ENCODE measurements at places on chromosomes 6 and 20.

- no peak for DNase-seq
Observed at GRCh38 chr20:14481863-14482262, 144.5 kb upstream of the FLRT3 start.

- no peak for DNase-seq
Observed at GRCh38 chr6:153662982-153663381, 376.1 kb upstream of the OPRM1 start.

GRCh38 chr6:63307581-63308246, 12.1 kb downstream of the LGSN start:
- DNase-seq, result no peak

GRCh38 chr6:160343144-160343543, 5.0 kb upstream of the SLC22A3 start:
- no peak for DNase-seq

GRCh38 chr20:22491194-22491505, 93.2 kb downstream of the FOXA2 start:
- DNase-seq, result no peak

- DNase-seq, result no peak
Observed at GRCh38 chr6:123089226-123089625, 93.2 kb downstream of the CLVS2 start.

- no peak for DNase-seq
Observed at GRCh38 chr20:31594002-31594557, 11.0 kb upstream of the ID1 start.

DNA sequence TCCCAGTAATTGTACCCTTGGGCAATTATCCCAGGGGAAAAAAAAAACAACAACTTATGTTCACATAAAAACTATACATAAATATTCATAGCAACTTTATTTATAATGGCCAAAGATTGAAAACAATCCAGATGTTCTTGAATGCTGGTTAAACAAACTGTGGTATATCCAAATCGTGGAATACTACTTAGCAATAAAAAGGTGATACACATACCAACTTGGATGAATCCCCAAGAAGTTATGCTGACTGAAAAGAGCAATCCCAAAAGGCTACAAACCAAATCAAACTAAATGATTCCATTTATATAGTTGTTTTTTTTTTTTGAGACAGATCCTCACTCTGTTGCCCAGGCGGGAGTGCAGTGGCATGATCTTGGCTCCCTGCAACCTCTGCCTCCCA, 129.7 kb downstream of the QRSL1 start:
- no peak for DNase-seq

DNA sequence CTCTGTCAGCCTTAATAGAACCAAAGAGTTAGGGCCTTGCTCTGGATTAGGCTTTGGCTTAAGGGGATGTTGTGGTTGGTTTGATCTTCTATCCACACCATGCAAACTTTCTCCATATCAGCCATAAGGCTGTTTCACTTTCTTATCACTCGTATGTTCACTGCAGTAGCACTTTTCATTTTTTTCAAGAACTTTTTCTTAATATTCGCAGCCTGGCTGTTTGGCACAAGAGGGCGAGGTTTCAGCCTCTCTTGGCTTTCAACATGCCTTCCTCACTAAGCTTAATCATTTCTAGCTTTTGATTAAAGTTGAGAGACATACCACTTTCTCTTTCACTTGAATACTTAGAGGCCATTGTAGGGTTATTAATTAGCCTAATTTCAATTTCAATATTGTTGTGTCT, 193.1 kb downstream of the NRN1 start:
- DNase-seq, result no peak

DNA sequence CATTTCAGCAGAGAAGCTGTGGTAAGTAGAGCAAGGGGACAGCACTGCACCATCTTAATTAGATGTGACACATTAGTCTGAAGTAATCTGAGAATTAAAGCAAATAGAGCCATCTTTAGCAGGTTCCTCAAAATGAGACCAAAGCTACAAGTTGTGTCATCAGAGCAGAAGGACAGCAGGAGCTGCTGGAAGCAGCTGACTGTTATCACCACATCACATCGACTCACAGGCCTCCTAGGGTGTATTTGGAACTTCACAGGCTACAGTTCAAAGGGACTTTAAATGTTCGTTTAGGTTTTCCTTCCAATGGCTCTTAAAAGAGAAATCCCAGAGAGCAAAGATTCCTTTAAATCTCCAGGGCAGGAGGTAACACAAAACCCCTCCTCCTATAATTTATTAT, 69.5 kb downstream of the LCA5 start:
- no peak for DNase-seq

DNA sequence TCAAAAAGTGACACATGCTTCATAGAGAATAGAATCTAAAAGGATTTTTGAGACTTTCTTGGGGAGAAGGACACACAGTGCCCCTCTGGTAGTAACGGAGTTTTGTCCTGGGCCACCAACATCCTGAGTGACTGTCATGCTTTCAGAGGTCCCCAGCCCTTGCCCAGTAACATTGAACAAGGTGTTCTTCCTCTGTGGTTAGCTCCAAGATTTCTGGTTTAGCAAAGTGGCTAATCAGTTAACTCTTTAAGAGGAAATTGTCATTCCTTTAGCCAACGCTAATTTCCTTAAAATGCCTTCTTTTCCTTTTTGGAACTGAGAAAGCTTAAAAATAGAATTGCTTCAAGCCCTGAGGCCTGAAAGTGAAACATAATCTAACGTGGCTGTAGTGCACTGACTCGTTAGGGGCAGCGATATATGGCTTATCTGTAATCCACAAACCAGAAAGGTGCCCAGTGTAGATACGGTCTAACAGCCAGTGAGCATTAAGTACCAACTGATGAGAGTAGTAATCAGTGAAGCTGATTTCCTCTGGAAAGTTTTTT, 7.8 kb downstream of the E2F3 start:
- DNase-seq, result no peak

- DNase-seq, result no peak
Observed at GRCh38 chr6:6734479-6735465, 146.3 kb downstream of the LY86 start.

- DNase-seq, result no peak
Observed at GRCh38 chr20:37714978-37715672, 21.3 kb downstream of the CTNNBL1 start.

- DNase-seq, result no peak
Observed at GRCh38 chr6:99334526-99335127, 14.8 kb downstream of the FAXC start.

GRCh38 chr6:111592726-111593511, 12.8 kb downstream of the TRAF3IP2 start:
- no peak for DNase-seq

- no peak for DNase-seq
Observed at GRCh38 chr6:82160255-82160990, 87.1 kb downstream of the IBTK start.

GRCh38 chr6:5359417-5359816, 98.1 kb downstream of the FARS2 start:
- no peak for DNase-seq

DNA sequence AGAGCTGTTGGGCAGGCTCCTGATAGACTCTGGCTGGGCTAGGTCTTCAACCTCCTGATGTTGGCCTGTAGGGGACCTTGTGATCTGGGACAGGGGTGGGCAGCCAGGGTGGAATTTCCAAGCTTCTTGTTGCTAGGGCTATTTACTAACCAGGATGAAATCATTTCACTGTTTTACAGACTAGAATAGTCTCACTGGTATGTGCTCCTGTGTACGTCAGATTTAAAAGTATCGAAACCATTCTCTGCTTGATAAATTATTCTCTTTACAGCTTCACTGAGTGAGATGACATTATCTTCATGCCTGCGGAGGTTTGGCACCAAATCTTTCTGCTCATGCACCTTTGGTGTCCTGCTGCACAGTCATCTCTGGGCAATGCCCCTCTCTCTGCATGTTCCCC, 10.9 kb downstream of the EDN1 start:
- no peak for DNase-seq

- no peak for DNase-seq
Observed at GRCh38 chr6:161080263-161080970, 88.8 kb downstream of the MAP3K4 start.

GRCh38 chr6:21593927-21594415, 420 bp downstream of the SOX4 start:
- DNase-seq, result no peak

- DNase-seq, result no peak
Observed at GRCh38 chr6:2770171-2770570, 5.0 kb downstream of the WRNIP1 start.

DNA sequence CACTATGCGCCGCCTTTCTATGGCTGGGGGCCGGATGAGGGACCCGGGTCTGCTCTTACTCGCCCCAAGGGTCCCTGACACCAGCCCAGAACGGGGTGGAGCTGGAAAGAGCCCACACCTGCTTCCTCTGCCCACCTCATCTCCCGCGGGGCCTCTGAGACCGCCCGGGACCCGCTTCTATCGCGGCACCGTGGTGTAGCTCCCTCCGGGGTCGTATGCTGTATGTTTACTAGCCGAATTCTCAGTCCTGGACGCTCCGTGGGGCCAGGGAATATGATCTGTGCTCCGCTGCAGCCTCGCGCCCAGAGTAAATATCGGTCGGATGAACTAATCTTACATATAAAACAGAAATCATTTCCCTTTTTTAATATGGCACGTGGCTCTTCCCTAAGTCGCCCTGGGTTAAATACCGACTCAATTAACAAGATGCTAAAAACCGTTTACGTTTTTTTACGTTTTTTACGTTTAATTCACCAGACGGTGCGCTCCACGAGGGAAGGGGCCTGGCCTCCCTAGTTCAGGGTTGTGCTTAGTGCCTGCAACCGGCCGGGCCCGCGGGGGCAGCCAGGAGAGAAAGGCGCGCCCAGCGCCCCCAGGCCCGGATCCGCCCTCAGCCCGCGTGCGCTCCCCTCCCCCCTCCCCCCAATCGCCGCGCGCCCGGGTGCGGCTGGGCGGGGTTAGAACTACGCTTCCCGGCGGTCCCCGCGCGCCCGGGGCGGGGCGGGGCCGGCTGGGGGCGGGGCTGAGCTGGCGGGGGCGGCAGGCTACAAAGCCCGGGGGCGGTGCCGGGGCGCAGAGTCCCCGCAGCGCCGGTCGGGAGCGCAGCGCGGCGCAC, at the start of gene RBM38:
TSS of gene RBM38 (plus strand) at position 793 of the 835 bp plus-strand sequence. CDS start 186 bp downstream, outside the sequence.
- peak; percentile 72 for DNase-seq

GRCh38 chr6:72248621-72249020, 362.3 kb downstream of the RIMS1 start:
- DNase-seq, result no peak

DNA sequence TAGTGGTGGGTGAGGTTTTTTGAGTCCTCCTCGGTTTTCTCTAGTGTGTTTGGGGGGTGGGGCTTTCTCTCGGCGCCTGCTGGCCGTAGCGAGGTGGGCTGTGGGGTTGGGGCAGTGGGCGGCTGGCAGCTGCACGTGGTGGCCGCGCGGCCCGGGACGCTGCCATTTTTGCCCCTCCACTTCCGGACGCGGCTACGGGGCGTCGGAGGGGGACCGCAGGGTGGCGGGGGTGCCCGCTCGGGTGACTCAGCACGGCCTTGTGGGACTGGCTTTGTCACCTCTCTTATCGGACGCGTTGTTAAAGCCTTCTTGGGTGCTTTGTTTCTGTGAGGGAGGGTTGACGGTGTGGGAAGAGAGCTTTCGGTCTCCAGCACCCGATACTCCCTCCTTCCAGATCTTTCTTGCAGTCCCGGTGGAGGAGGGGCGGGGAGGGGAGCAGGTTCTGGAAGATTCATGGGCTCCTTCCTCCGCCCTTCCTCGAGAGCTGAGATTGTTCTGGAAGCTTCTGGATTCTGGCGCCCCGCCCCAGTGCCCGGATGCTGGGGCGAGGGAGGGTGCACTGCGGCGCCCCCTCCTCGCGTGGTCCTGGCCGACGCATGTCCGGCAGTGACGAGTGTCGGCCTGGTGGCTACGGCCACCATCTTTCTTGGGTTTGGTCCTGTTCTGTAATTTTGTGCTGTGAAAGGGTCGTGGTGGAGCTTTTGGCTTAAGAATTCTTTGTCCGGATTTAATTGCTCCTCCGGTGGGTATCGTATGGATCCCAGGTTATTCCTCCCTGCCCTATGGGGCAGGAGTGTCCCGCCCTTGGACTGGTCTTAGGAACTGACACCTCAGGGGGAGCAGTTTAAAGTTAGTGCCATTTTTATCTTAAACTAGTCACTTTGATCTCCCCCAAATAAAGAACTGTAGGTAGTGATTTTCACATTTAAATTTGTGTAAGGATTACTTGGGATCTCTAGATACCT, 719 bp downstream of the HSP90AB1 start:
- DNase-seq, result peak; percentile 87

GRCh38 chr6:72746276-72746675, 124.4 kb downstream of the KCNQ5 start:
- no peak for DNase-seq

GRCh38 chr6:87701344-87701675, 723 bp downstream of the AKIRIN2 start:
- no peak for DNase-seq

- no peak for DNase-seq
Observed at GRCh38 chr6:32854376-32855178, 585 bp downstream of the PSMB9 start.

DNA sequence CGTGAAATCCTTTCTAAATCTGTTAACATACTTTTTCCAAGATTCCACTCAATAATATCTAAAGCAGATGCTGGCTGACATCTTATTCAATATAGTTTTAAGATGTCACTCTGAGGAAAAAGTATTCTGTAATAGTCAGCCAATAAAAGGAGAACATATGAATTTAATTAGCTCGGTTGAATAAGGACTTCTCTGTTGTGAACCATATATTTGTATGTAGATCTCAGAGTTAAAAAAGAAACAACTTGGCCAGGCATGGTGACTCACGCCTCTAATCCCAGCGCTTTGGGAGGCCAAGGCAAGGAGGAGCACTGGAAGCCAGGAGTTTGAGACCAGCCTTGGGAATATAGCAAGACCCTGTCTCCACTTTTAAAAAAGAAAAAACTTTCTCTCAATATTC, 7.4 kb upstream of the CD24 start:
- no peak for DNase-seq

DNA sequence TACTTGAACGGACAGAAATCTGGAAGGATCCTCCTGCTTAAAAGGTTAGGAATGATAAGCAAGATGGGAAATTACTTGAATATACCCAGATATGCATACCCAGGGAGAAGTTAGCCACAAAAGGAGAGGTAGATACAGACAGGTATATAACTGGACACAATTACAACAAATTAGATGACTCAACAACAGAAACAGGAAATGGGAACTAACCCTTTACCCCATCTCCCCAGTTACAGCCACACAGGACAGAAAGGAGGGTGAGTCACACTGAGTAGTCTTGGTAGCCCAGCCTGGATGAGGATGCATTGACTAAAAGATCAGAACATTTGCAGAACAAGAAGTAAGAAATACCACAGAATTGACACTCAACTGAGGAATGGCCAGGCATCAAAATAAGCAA, 61.2 kb downstream of the C6orf52 start:
- DNase-seq, result no peak

DNA sequence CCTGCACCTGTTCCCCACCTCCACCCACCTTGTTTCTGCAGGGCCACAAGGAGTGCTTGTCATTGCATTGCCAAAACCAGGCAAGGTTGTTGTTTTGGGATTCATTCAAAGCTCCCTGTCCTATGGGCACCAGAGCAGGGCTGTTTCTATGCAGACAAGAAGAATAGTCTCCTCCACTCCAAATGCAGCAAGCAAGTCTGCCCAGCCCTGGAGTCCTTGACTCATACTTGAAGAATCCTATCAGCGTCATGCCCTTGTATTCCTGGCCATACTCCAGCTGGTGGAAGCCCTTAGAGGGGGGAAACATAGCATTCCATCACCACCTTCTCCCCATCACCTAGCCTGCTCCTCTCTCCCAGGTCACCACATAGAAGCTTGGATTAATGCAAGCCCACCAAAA, 145.3 kb upstream of the ECI2 start:
- no peak for DNase-seq
